ENCODE measurements at places on chromosomes 2 and 18.

DNA sequence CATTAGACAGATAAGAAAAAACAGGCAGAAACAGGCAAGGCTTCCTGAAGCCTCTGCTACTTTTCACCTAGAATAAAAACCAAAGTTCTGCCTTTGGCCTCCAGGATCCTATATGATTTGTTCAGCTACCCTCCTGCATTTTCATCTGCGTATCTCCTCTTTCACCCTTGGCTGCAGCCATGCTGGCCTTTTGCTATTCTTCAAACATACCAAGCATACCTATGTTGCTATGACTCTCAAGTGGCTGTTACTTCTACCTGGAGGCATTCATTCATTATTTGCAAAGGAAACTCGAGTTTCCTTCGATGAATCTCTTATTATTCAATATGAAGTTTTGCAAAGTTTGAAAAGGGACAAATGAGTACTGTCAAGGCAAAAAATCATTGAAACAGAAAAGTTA, 106.4 kb upstream of the HNMT start:
- no peak for DNase-seq

DNA sequence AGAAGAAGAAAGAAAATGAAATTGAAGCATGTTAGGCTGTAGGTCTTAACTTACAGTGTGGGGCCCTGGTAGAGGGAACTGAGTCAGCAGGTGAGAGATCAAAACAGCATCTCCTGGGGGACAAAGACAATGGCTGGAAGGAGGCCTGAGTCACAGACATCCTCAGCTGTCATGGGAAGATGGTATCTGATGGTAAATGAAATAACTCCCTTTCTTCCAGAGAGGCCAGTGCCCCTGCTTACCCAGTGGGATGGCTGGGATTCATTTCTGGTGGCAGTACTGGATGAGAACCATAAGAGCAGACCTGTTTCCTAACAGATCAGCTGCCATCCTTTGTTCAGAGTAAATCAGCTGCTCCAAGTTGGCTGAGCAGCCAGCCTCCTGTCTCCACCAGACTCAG, 251.3 kb upstream of the EPAS1 start:
- DNase-seq = no peak

- DNase-seq = no peak
Measured at GRCh38 chr2:102677244-102678215, 58.2 kb downstream of the SLC9A2 start.

DNA sequence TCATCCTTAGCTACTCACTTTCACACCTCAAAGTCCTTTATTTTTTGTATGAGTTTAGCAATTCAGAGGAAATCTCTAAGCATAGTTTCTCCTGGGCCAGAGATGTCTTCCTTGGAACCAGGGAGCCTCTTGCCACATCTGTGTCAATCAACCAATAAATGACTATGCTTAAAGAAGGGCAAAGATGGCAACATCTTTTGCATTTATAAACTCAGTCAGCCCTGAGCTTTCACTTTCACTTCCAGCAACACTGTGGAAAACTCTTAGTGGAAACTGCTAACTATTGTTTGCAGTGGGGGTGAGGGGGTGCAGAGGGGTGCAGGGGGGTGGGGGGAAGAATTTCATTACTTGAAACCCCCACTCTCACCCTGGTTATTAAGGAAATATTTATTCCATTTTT, 3.4 kb downstream of the ACVR1C start:
- DNase-seq = no peak

GRCh38 chr2:84481702-84482101, 22.6 kb upstream of the SUCLG1 start:
- no peak for DNase-seq

GRCh38 chr2:63981702-63982103, 37.5 kb downstream of the VPS54 start:
- DNase-seq = no peak

DNA sequence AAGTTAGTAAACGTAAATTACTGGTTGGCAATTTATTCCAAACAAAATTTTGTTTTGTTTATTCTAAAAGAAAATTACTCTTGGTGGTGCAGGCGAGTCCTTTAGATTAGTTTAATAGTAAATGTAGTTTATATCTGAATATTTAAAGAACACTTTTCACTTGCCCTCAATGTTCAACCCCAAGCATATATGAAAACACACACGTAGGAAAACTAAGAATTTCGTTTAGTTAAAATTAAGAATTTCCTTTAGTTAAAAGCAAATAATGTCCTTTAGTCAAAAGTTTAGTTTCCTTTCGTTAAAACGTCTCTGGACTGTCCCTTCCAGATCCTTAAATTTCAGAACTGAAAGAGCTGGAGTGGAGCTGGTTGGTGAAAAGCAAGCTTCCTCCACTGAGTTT, 19.1 kb upstream of the CYTIP start:
- no peak for DNase-seq

- no peak for DNase-seq
Measured at GRCh38 chr2:205750797-205751196, 68.5 kb downstream of the NRP2 start.

GRCh38 chr2:12010779-12011178, 264.3 kb downstream of the LPIN1 start:
- no peak for DNase-seq

GRCh38 chr2:14635391-14635871, 2.9 kb downstream of the LRATD1 start:
- DNase-seq = peak; percentile 67

DNA sequence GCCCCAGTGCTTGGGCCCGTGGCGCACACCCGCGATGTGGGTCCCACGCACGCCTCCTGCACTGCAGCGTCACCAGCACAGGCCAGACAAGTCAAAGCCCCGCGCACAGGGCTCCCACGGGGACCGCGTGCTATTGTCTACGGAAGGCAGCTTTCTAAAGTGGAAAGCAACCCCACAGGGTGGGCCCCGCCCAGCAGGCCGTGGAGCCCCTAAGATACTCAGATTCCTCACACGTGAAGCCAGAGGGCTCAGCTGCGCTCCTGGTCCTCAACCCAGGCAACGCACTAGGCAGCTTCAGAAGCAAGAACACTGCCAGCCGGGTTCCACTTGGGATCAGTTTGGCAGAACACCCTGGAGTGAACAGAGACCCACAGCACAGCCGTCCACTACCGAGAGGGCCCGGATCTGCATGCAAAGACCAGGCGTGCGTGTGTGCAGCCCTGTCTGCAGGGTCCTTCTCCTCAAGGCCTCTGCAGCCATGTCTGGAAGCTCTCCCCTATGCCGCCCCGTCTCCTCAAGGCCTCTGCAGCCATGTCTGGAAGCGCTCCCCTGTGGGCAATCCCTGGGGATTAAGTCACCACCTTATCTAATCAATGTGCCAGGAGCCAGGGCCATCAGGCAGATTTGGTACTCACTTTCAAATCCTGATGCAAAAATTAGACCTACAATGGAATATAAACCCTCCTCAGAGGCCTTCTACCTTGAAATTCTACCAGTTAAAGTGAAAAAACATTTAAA, 231.3 kb downstream of the HDAC4 start:
- DNase-seq = no peak

GRCh38 chr2:101179982-101180381, 28.8 kb upstream of the TBC1D8 start:
- no peak for DNase-seq

GRCh38 chr2:68251855-68252399, 405 bp downstream of the PPP3R1 start:
- peak; percentile 13 for DNase-seq

GRCh38 chr18:59488899-59489298, 129.8 kb upstream of the LMAN1 start:
- no peak for DNase-seq

GRCh38 chr18:10320791-10321190, 133.6 kb upstream of the APCDD1 start:
- DNase-seq = peak; percentile 12

GRCh38 chr2:126244937-126245336, 411.0 kb upstream of the GYPC start:
- no peak for DNase-seq

GRCh38 chr18:79525556-79526467, 130.1 kb downstream of the NFATC1 start:
- no peak for DNase-seq

- no peak for DNase-seq
Measured at GRCh38 chr2:157866202-157866601, 9.9 kb downstream of the ACVR1 start.

- DNase-seq = no peak
Measured at GRCh38 chr2:178531168-178531567, 50.9 kb downstream of the PLEKHA3 start.

GRCh38 chr2:152436148-152436547, 101.2 kb downstream of the FMNL2 start:
- no peak for DNase-seq

DNA sequence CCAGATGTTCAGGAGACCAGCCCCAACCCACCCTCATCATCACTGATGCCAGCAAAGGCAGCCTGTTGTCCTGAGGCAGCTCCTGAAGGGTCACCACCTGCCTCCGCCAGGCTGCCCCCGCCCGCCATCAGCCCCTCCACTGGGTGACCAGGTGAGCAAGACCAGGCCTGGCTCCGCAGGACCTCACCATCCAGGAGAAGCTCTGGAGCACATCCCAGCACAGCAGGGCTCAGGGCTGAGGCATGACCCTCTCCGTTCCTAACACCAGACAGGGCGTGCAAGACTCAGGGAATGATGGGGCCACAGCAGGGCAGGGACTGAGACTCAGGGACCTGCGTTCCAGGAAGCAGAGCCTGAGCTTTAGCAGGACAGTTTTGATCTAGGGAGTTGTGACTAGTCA, 218.8 kb upstream of the RAB6C start:
- no peak for DNase-seq

GRCh38 chr18:49898421-49898820, 85.1 kb upstream of the ACAA2 start:
- peak; percentile 70 for DNase-seq

- no peak for DNase-seq
Measured at GRCh38 chr2:119440873-119441272, 9.2 kb downstream of the TMEM37 start.

- DNase-seq = no peak
Measured at GRCh38 chr18:8595445-8595844, 13.8 kb upstream of the RAB12 start.

- DNase-seq = peak; percentile 67
Measured at GRCh38 chr2:160493227-160494028, at the start of gene RBMS1. TSS of gene RBMS1 (minus strand) at chr2:160493807. CDS start at chr2:160493363, 444 bp downstream.

GRCh38 chr2:108594982-108595464, 60.8 kb downstream of the LIMS1 start:
- DNase-seq = no peak

DNA sequence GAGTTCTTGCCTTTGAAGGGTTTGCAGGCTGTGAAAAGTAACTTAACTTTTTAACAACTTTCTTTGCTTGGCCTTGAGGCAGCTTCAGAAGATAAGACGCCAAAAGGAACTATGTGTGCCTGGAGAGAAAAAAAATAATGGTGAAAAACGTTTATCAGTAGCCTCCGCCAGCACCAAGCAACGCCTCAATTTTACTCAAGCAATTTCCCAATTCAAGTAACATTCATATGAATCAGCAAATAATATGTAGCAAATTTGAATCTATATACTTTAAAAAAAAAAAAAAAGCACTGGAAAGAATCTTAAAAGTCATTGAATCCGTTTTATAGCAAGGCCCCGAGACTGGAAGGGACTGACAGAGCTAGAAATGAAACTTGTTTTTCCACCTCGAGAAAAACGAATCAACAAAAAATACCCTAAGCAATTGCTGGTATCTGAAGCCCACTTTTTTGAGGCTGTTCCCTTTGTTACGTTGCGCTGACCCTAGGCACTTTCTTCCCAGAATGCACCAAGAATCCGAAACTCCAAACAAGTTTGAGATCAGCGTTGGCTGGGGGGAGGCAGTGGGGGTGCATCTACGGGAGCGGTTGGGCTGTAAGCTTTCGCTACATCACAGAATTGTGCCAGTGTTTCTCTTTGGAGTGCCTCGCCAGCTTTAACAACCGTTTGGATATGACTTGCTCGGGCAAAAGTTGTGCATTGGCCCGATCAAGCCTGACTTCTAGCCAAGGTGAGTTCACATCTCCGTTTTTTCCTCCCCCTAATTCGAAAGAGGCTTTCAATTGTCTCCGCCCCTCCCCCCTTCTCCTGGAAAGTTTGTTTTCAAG, 2.7 kb upstream of the TGIF1 start:
- DNase-seq = no peak

DNA sequence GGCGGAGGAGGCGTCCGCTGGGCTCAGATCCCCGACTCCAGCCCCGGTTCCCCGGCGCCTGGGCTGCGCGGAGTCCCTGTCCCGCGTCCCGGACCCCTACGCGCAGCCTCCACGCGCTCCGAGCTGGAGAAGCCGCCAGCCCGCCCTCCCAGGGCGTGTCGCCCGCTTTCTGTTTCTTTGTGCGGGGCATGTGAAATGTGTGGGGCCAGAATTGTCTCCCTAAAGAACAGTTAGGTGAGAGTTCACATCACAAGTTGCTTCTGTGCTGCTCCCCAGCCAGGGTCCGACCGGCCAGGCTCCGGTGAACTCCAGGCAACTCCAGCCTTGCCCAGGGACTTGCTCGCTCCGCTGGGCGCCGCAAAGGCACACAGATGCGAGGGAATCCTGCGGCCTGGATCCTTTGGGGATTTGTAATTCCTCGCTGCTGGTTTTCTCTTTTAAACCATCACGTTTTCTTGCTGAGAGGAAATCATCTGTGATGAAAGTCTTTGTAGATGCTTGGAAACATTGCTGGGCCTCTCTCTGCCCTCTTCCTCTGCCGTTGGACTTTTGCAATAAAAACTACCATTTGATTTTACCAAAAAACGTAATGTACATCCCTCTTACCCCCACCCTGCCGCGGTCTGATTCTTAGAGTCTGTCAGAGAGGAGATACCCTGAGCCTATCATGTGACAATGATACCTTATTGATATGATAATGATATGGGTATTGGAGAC, 631 bp downstream of the GYPC start:
- no peak for DNase-seq

Data from right renal pelvis (tissue), 4 donors.